ENCODE measurements at places on chromosomes 1 and 21.
A peak's percentile ranks its signal among the peaks of the same experiment; 100 is the strongest.

DNA sequence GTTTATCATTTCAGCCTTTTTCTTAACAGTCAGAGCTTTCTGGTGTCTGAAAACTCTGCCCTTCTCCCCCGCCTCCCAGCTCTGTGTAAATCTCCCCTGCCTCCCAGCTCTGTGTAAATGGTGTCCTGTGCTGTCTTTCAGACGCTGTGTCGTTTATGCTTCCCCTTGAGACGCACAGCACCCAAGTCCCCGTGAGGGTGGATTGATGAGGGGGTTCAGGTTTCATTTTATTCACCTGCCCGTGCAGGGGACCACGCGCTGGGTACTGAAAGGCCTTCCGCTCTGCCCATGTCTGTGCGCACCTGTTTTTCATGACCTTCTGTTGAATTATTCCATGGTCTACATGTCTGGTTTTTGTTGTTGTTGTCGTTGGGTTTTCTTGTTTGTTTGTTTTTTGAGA is 108.2 kb upstream of the COL6A1 start:
- no peak for DNase-seq

DNA sequence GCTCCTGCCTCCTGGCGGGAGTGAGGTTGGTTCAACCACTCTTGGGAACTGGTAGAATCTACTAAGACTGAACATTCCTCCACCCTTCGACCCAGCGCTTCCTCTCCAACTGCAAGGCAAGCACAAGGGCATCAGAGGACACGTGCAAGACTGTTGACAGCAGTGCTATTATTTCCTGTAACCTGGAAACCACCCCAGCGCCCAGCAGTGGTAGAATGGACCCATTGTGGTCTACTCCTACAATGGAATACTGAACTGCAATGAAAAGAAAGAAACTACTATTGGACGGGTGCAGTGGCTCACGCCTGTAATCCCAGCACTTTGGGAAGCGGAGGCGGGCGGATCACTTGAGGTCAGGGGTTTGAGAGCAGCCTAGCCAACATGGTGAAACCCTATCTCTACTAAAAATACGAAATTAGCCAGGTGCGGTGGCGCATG is 33.0 kb upstream of the TARDBP start:
- no peak for DNase-seq

DNA sequence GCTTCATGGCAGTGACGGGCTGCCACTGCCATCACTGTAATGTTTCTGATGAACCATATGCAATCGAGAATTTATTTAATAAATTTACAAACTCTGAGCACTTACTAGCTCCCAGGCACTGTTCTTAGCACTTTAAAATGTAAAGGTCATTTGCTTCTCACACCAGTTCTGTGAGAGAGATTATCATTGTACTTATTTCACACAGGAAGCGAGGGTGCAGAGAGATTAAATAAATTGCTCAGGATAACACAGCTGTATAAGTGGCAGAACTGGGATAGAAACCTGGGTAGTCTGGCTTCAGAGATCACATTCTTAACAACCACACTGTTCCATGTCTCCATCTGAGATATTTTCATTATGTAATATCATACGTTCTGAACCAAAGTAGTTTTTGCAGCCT is 119.9 kb downstream of the MAST2 start:
- DNase-seq: no peak

- DNase-seq: no peak
Observed at GRCh38 chr21:35633501-35633900, 426.8 kb downstream of the SETD4 start.

DNA sequence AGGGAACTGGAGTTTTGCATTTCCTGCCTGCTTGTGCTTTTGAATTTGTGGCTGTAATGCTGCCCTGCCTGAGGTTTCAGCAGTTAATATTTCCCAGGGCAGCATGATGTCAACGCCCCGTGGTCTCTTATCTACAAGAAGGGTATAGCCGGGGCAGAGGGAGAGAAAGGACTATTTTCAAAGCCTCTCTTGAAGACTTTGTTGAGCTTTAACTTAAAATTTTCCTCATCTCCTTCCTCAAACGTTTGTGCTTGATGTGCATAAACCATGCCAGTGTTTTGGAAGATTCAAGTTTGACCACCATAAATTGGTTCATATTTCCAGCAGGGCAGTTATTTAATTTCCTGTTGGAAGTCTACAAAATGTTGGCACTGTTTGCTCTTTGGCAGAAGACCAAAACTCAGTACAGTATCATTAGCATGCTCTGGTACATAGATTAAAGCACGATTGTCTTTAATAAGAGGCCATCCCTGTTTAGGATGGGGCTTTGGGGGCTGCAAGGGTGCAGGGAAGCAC is 43.4 kb downstream of the ROR1 start:
- no peak for DNase-seq

DNA sequence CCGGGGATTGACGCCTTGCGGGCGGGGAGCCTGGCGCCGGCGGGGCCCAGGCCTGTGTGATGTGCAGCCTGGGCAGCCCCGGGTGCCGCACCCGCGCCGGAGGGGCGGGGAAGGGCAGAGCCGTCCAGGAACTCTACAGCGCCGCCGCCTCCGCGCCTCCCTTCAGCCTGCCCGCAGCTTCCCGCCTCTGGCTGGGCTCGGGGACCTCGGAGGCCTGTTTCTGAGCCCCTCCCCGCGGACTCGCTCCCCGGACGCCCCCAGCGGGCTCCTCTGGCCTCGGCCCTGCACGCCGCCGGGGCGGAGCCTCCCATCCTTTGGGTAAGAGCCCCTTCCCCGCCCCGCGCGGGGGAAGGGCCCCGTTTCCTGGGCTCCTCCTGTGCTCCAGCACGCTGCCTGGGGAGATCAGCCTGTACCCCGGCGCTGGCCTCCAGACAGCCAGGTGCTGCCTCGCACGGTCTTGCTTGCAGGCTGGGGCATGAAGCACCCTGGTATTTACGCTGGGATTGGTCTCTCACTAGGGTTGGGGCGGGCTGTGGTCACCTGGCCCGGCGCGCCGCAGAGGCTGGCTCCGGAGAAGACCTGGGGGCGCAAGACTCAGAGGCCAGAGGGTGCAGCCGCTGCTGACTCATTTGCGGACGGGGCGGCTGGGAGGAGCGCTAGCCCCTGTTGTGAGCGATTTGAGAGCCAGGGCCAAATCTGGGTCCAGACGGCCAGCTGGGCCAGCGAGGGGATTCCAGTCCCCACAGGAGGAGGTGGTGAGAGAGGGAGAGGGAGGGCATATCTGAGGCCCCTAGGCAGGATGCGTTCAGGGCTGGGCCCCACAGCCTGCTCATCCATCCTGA is 5.7 kb upstream of the ACOT11 start:
- peak; percentile 43 for DNase-seq

- no peak for DNase-seq
Observed at GRCh38 chr1:162215902-162216301, 146.4 kb downstream of the NOS1AP start.

GRCh38 chr1:19596714-19597495 is 47.2 kb upstream of the NBL1 start:
- peak; percentile 80 for DNase-seq

DNA sequence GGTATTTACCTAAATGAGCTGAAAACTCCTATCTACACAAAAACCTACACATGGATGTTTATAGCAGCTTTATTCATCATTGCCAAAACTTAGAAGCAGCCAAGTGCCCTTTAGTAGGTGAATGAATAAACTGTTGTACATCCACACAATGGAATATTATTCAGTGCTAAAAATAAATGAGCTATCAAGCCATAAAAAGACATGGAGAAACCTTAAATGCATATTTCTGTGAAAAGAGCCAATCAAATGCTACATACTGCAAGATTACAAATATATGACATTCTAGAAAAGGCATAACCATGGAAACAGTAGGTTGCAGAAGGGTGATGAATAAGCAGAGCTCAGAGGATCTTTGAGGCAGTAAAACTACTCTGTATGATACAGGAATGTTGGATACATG is 23.3 kb downstream of the ABCB10 start:
- DNase-seq: no peak

DNA sequence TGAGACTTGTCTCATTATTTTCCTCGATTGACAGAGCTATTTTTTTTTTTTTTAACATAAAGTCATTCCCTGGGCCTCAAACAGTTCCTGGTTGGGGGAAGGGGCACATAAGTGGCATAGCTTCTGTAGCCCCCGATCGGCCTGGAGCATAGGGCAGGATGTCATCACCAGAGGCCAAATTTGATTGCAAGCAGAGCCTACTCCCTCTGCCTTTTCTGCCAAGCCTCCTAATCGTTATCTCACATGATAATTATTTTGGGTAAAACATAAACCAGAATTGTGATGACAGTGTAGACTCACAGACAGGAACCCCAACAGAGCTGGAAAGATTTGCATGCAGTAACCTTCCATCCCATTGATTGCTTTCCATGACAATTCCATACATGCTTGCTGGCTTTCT is 404.8 kb downstream of the PCP4 start:
- no peak for DNase-seq

GRCh38 chr1:54599211-54599823 is 24.0 kb downstream of the FAM151A start:
- no peak for DNase-seq

DNA sequence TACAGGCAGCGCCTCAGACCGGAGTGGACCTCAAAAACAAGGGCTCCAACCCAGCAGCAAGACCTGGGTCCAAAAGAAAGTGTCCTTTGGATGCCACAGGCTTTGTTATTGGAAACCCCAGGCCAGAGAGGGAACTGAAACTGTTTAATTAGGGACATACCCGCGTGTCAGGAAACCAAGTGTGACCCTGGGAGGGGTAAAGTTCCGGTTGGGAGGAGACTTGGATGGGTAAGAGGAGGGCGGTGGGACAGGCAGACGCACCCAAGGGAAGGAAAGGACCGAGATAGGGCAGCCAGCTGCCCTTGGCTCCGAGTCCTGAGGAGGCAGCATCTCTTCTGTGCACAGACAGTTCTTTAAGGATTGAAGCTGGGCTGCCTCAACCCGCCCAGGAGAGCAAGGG is 71.4 kb downstream of the CDC7 start:
- no peak for DNase-seq

GRCh38 chr1:32741413-32742198 is 39.0 kb upstream of the SYNC start:
- DNase-seq: no peak

DNA sequence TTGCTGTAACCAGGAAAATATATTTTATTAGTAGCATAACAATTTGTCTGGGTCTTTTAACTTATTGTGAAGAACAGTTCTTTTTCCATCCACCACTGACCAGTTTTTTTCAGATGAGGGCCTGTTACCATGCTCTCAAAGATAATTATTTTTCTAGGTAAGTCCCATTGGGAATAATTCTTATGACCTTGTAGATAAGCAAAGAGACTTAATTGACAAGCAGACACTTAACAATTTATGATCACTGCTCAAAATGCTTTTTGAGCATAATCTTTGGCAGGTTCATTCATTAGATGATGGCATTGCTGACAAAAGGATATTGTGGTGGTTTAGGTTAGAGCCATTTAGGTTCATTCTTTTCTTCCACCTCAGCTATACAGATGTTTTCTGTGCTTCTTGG is 6.6 kb downstream of the SNX27 start:
- DNase-seq: no peak

- DNase-seq: no peak
Observed at GRCh38 chr1:181482001-181482430, 1.3 kb upstream of the CACNA1E start.

GRCh38 chr1:77051425-77051824 is 167.8 kb downstream of the PIGK start:
- no peak for DNase-seq

DNA sequence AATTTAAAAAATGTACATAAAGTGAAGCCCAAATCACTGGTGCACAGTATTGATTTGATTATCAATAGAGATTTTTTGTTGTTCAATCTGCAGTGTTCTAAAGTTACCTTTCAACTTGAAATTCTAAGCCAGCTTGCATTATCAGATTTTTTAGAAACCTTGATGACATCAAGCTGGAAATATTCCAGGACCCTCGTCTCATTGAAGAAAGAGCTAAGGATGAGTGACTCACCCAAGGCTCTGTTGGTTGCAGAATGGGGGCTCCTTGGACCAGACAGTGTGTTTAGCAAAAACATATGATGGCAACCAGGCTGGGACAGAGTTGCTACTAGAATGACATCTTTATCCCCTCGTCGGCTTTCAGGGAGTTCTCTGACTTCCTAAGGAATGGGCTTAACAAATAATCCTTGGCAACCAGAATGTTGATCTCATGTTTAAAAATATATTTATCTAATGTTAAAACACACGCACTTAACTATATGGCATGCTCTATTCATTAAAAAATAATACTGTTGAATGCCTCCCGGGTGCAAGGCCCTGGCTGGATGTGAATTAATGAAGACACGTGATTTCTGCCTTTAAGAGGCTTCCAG is 79.7 kb downstream of the RUNX3 start:
- no peak for DNase-seq

- no peak for DNase-seq
Observed at GRCh38 chr1:112850034-112850757, 105.8 kb downstream of the SLC16A1 start.

DNA sequence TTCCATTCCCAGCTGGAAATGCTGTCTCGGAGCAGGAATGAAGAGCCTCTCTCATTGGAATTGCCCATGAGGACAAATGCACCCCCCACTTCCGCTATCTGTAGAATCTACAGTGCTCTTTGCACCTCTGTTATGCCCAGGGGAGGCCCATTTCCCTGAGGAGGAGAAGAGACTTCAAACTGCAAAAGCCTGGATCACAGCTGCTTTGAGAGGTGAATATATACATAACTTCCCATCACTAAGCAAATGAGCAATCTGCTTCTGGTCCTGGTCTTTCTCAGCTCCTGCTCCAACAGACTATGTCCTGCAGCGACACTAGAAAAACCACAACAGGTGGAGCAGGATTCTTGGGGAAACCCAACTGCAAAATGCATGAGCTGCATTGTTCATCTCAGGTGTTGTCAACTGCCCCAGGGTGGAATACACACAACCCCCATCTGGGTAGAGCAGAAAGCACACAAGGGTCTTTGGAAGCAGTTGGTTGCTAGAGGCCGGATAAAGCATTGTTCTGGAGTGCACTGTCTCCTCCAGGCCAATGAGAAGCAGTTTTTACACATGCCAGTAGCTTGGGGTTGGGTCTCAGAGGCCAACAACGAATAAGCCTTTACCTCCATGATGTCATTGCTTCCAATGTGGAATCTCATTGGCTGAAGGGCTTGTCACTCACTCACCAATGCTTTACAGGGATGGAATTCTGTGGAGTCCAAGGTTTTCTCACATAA is 67.7 kb upstream of the RAB4A start:
- no peak for DNase-seq

DNA sequence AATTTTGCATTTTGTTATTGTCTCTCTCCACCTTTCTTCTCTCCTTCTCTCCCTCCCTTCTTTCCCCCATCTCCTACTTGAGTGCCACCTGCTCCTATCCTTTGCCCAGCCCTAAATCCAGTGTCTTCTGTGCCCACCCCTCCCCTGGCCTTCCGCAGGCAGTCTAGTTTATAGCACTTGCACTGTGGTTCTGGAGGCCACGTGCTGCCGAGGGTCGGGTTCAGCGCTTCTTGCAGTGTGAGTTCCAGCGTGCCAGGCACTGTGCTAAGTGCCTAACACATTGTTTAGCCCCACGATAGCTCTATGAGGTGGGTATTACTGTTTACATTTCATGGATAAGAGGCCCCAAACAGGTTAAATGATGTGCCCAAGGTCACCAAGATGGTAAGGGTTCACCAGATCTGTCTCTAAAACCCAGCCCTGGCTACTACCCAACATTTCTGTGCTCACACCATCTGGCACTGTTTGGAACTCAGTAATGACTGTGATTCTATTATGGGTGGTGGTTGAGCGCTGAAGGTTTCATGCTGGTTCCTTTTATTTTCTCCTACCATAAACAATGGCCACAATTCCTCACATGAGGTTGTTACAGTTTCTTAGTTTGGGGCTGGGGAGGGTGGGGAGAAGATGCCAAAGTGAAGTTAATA is 14.1 kb upstream of the ATP1A4 start:
- DNase-seq: no peak

GRCh38 chr1:1612104-1612400 is 3.2 kb upstream of the MIB2 start:
- DNase-seq: no peak

- DNase-seq: no peak
Observed at GRCh38 chr21:34936371-34936789, 112.7 kb downstream of the RUNX1 start.
